Non-pigmented ciliary epithelial cell (primary cell): ENCODE measurements at places on chromosomes 5 and 9.
A peak's percentile ranks its signal among the peaks of the same experiment; 100 is the strongest.

GRCh38 chr9:129245276-129245675 lies 67.2 kb upstream of the IER5L start:
- no peak for DNase-seq

GRCh38 chr5:174294891-174295620 lies 249.6 kb downstream of the NSG2 start:
- no peak for DNase-seq

GRCh38 chr9:133856798-133857197 lies 118.6 kb upstream of the SARDH start:
- no peak for DNase-seq

GRCh38 chr9:118829334-118829733 lies 539.9 kb downstream of the BRINP1 start:
- peak; percentile 2 for DNase-seq

DNA sequence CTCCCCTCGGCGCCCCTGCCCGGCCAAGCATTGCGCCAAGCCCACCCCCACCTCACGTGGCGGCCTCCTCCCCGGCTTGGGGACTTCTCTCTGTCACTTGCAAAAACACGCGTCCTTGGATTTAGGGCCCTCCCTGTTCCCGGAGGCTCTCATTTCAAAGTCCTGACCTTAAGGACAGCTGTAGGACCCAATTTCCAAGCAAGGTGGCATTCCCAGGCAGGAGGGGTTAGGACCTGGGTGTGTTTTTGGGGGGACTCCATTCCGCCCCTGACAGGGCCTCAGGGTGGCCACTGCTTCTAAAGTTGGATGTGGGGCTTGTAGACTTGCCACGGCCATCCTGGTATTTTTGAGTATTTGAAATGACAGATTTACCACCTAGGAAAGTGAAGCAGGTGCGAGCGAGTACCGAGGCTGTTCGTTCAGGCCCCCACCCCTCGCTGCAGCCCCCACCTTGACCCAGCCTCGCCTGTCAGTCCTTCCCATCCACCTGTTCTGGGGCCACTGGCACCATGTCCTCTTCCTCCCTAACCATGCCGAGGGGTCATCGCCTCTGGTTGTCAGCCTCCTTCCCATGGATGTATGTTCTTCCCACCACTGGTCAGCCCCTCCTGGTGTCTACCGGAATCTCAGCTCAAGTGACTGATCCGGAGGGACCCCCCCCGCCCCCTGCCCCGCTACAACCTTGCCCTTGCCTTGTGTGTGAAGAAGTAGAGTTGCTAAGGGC lies 52.4 kb downstream of the MRPL36 start:
- no peak for DNase-seq

GRCh38 chr9:13873203-13873602 lies 440.7 kb downstream of the NFIB start:
- no peak for DNase-seq

GRCh38 chr9:81499021-81499454 lies 190.3 kb downstream of the TLE1 start:
- no peak for DNase-seq
